HS-27A (cell line): ENCODE measurements at places on chromosomes 12 and 14.

- no peak for DNase-seq
These were observed 101.3 kb downstream of the SLC6A15 start for GRCh38 chr12:84811291-84811690.

DNA sequence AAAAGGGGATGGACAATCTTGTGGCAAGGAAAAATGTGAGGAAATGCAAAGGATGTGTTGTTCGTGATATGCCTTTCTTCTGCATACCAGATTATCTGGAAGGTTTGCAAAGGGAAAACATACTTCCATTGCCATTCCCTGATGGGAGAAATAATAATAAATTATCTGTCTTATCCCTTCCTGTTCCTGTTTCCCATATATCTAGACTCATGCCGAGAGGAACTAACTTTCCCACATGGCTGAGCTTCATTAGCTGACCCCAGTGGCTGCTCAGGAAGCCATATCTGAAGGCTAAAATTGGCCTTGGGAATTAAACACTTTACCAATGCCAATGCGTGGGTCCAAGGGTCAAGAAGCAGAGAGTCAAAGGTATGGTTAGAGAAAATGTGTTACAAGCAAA is 439.8 kb downstream of the MDGA2 start:
- no peak for DNase-seq

DNA sequence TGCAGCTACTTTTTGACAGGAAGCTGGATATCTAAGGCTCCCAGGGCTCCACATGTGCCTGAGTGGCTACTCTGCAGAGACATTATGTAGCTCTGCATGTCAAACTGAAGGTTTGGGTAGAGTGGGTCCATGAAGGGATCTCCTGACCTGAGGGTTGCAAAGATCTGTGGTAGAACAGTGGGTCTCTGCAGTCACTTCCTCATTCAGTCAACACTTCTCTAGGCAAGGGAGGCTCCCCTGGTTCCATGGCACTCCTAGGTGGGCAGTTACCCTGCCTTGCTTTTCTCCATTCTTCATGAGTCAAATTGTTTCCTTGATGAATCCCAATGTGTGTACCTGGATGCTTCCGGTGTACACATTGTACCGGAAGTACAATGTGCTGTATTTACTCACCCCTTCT is 57.4 kb downstream of the CMAS start:
- DNase-seq = no peak

- no peak for DNase-seq
These were observed 6.8 kb upstream of the CHPT1 start for GRCh38 chr12:101690544-101691098.

- no peak for DNase-seq
These were observed 429.8 kb upstream of the CCDC196 start for GRCh38 chr14:66056268-66056907.

DNA sequence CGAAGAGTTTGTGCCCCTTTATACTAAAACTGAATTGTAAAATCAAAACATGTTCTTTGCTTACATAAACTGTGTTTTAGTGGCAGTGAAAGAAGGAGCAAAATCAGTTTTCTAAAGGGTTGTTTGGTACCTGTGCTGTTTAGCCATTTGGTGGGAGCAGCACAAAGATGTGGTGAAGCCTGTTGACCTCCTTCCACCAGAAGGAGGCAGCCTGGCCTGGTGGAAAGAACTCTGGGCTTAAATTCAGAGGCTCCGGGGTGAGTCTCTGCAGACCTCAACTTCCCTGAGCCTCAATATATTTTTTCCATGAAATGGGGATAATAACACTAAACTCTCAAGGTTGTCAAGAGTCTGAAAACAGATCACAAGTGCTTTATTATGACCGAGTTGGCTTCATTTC is 502.5 kb downstream of the VRK1 start:
- no peak for DNase-seq

DNA sequence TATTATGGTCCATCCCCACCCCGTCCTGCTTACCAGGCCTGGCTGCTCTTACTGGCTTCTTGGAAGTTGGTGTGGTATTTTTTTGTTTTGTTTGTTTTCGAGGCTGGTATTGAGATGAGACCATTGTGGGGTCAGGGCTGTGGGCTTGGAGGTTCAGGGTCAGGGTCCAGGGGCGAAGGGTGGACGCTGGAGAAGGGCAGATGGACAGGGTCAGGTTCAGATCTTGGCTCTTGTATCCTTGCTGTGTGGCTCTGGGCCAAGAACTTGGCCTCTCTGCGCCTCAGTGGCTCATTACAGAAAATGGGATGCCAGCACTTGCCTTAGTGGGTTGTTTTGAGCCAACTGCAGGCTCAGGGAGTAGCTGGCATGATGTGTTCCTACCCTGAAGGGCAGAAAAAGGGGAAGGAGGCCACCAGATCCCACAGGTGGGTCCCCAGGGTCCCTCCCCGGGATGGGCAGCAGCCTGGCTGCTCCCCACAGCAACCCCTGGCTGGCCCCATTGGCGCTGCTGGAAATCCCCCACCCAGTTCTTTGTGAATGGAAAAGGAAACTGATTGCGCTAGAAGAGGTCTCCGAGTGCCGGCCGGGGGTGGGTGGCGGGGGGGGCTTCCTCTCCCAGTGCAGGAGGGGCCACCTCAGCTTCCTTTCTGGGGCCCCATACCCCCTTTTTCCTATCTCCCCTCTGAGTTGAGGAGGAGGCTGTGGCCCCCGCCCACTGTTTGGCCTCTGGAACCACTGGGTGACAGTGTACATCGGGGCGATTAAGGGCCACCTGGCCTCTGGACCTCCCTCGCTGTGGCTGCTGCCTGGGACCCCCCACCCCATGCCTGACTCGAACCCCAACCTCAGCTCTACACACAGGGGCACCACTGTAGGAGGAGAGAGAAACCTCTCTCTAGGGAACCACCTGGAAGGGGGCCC is 25.0 kb downstream of the SH2B3 start:
- no peak for DNase-seq

GRCh38 chr12:6935371-6936193 is 7.8 kb downstream of the ATN1 start:
- no peak for DNase-seq

DNA sequence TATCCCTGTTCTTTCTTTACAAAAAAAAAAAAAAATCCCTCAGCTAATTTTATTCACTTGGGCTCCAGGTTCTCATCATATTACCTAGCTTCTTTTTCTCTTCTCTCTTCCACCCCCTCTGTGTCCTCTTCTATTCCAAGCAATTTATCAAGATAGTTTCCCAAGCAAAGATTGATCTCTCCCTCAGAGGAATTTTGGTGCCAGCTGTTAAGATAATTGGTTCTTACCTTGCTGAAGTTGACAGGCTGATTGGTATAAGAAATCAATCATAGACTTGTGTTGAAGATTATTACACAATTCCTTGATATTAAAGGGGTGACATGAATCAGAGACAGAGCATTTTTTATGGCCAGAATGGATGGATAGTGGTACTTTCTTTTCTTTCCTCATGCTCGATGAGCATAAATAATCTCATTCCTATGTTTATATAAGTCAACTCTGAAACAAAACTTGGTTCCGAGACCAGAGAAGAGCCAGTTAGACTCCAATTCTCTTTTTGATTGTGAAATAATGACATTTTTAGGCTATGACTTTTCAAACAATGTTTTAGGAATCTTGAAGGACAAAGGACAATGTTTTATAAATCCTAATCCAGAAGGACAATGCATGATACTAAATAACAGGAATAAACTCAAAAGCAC is 264.1 kb upstream of the PRKD1 start:
- no peak for DNase-seq

- no peak for DNase-seq
These were observed 120.3 kb downstream of the VRK1 start for GRCh38 chr14:96917442-96917963.

DNA sequence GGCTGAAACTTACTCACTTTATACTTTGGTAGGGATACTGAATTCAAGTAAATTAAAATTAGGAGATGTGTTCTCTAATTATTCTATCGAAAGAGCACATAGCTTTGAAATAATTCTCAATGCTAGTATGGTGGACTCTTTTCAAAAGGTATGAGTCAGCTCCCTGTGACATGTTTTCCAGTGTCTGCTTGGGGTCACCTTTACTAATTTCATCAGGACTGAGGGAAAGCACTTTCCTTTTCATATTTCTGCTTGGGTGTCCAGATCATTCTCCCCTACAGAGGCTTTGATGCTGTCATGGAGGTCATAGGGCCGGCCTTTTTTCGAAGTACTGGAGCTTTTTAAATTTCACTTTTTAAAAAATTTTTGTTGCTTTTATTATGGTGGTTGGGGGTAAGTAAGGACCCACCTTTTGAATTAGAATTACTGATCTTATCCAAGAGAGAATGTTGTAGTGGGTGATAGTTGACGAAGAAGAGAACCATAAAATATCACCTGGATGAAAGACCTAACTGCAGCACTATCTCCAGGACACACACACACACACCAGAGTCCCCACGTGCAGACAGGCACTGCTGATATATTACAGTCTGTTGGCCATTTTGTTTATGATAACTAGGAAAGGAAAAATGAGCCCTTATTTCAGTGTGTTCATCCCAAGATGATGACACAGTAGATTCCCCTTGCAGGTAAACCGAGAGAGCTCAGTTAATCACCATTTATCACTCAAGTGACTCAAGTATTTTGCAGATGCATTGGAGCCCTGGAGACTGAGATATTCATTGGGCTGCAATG is 558.6 kb downstream of the DIO2 start:
- no peak for DNase-seq

GRCh38 chr12:92466391-92467305 is 236.1 kb upstream of the PLEKHG7 start:
- no peak for DNase-seq

- no peak for DNase-seq
These were observed 201.0 kb upstream of the RTL1 start for GRCh38 chr14:101104485-101104884.

- no peak for DNase-seq
These were observed 5.4 kb downstream of the KCNH5 start for GRCh38 chr14:63039866-63040265.

DNA sequence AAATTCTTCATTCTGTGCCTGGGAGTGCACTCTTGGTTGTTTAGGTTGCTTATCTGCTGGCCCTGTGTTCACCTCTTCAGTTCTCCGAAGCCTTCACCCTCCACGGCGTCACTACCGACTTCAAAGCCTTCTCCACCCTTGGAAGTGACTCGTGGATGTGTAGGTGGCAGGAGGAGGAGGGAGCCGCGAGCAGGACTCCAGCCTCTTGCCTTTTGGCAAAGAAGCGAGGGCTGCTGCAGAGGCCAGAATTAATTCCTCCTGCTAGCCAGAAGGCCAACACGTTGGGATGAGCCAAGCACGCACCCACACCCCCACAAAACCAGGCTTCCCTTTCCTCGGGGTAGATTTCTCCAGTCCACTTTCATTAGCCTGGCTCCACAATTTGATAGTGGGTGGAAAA is 86.5 kb downstream of the TBX5 start:
- no peak for DNase-seq

DNA sequence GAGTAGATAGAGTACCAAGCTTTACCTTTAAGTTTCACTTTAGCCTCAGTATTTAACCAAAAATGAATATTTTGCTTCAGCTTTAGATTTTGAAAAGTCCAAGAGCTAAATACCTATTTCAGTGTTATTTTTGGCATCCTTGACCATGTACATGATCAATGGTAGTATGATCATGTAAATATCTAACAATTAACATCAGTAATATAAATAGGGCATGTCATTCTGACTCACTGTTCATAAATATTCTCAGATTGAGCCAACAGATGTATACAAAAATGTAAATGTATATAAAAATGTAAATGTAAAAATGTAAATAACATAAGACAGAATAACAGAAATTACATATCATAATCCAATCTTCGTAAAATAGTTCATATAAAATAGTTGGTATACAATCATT is 15.3 kb upstream of the NOXRED1 start:
- no peak for DNase-seq

DNA sequence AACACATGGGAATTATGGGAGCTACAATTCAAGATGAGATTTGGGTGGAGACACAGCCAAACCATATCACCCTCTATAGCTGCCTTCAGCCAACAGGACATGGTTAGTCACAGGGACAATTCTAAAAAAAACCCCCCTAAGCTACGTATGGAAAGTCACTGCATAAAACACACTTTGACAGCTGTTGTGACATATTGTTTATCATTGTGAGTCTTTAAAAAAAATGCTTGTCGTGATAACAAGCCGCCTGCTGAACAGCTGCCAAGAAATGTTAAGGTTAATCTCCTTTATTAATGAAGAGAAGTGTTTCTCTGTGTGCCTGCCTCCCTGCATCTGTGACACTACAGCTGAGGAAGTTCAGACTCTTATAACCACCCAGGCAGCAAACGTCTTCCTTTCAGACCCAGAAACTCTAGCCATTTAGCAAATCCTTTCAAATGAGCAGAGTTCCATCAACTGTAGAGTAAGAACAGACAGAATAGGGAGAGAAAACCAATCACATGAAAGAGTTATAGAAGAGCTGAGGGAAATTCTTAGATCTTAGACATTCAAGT is 1459.6 kb upstream of the TMEM132C start:
- DNase-seq = no peak

- DNase-seq = no peak
These were observed 7.4 kb downstream of the PARP2 start for GRCh38 chr14:20350860-20351259.

DNA sequence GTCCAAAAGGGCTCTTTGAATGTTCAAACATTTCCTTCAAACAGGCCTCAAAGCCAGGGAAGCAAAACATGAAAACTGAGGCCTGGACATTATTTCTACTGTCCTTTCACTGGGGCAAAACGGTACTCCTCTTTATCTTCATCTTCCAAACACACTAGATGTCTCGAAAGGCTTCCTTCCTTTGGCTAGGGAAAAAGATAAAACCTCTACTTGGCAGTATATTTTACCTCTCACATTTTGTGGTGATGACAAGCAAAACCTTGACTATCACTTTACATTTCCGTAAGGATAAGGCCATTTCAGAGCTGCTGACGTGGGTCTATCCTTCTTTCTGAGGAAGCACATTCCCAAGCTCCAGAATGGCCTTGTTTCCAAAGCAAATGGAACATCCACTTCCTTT is 9.9 kb downstream of the STAB2 start:
- DNase-seq = no peak

- no peak for DNase-seq
These were observed 12.3 kb downstream of the CDK17 start for GRCh38 chr12:96387981-96388380.

GRCh38 chr12:70609203-70609602 is 28.0 kb downstream of the PTPRB start:
- no peak for DNase-seq

GRCh38 chr14:69089046-69089445 is 63.9 kb downstream of the DCAF5 start:
- no peak for DNase-seq

DNA sequence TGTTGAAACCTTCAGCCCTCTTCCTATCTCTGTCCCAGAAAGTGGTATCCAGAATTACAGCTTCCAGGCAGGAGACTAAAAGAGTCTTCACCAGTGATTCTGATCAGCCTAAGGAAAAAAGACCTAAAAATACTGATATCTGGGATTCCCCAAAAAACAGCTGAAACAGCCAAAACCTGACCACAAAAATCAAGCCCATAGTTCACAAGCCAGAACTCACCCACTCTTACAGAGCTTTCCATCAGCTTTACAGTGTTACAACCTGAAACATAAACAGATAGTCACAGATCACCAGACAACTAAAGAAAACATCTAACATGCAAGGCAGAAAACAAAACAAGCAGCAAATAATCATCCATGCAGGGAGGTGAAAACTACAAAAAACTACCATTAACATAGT is 26.0 kb upstream of the TSPAN8 start:
- no peak for DNase-seq
